ENCODE measurements at places on chromosomes 7 and 10.

DNA sequence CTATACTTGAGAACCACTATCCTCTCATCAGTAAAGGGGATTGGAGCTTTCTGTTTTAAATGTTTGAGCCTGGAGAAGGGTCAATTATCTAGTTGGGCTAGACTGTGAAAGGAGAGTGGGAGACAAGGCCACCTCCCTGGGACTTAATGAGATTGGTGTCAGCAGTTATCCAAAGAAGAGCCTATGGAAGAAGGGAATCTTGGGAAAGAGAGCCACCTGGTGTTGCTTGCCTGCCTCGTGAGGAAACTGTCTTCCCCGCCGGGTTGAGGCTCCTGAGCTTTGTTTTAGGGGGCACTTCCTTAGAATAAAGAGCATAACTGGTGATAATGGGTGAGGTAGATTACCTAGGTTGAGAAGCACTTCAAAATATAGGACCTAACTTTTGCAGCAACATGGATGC is 32.0 kb upstream of the ABCB4 start:
- peak; percentile 0 for DNase-seq

DNA sequence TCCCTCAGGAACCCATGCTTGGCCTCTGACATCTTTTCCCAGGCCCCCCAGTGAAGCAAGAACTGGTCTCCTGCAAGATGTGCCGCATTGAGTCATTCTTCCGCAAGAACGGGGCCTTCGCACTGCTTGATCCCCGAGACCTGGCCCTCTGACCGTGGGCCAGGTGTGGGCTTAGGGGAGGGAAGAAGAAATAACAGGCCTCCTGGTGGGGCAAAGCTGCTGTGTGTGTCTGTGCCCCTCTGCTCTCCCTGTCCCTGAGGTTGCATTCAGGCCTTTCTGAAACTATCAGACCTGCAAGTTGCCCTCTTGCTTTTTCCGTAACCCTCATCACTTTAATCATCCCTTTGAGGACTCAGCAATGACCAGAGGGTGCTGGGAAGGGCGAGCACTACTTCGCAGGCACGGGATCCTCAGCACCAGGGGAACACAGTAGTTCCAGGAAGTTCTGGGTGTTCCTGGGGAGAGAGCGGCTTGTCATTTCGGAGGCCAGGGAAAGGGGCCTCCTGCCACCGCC is 6.0 kb downstream of the ATP6V1F start:
- DNase-seq: no peak

DNA sequence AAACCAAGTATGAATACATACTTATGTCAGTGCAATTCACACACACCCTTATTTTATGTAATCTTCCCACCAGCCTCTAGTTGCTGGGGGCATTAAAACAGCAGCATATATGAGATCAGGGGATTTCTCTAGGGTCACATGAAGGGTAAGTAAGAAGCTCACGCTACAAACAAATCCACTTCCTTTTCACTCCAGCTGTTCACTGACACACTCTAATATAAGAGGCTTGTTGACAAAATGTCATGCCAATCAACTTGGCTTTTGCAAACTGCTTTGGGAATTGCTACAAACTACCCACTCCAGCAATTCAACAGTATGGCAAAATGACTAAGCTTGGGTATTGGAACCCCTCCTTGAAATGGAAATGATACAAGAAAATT is 10.3 kb downstream of the FAM3C start:
- DNase-seq: peak; percentile 67

GRCh38 chr7:50068850-50069551 is 24.0 kb downstream of the ZPBP start:
- peak; percentile 47 for DNase-seq

DNA sequence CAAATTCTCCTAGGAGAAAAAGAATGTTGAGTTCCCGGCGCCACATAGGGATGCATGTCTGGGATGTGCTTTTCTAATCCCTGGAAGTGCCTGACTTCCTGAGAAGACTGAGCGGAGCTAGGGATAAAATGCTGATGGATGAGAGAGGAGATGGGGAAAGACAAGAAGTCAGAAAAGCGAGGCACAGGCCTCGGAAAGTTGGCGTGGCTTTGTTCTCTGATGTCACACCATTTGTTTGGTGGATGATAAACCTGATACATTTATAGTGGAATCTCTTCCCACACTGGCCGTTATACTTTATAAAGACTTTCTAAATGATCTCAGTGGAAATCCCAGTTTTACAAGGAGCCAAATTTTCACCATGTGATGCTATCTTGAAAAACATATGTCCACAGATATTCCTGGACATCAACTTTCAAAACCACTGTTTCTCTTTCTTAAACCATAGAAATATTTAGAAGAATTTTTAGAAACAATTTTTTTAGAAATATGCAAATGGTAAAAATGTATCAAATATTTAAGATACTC is 188.8 kb upstream of the SVIL start:
- DNase-seq: no peak

DNA sequence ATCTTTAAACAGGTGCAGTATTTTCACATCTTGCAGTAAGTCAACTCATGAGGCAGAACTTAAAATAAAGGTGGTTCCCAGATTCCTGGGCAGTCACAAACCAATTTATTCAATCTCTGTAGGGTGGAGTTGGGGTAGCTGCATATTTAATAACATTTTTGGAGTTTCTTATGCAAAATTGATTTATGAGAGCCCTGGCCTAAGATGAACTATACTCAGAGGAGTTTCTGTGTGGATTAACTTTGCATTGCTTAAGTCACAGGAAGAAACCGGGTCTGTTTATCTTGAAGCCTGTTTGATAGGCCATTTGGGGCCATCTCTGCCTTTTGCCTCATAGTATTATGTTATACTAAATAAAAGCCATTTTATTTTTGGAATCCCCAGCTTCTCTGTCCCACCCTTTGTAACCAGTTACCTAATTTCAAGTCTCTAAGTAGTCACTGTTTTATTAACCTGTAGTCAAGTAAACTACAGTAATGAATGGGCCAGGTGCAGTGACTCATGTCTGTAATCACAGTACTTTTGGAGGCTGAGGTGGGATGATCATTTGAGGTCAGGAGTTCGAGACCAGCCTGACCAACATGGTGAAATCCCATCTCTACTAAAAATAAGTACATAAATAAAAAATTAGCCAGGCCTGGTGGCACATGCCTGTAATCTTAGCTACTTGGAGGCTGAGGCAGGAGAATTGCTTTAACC is 104.4 kb upstream of the FAM3C start:
- no peak for DNase-seq

DNA sequence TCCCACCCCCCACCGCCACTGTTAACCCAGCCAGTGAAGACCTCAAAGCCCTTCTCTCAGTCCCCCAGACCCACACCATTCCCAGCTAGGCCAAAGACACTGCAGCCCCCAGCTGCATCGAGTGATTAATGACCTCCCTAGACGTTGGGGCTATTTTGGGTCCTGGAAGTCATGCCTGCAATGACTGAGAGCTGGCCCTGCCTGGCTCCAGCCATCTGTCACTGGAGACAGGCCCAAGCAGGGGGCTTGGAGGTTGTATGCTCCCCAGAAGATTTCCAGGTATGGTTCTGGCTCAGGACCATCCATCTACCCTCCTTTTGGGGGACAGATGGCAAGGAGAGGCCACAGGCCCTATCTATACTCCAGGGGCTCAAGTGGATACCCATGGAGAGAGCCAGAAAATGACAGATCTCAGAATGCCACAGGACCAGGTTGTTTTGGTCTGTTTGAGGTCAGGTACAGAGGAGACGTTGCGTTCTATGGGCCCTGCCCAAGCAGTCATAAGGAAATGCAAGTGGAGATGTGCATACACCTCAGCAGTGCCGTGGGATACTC is 5.1 kb downstream of the KCNIP2 start:
- DNase-seq: no peak

GRCh38 chr10:22655312-22655981 is 58.9 kb downstream of the PIP4K2A start:
- DNase-seq: no peak

GRCh38 chr10:109893386-109893785 is 29.9 kb downstream of the XPNPEP1 start:
- no peak for DNase-seq

GRCh38 chr7:140607441-140607989 is 33.1 kb downstream of the DENND2A start:
- DNase-seq: no peak

GRCh38 chr10:53025172-53025711 is 252.7 kb upstream of the MBL2 start:
- no peak for DNase-seq

- DNase-seq: no peak
These were observed 251.0 kb upstream of the TAC1 start for GRCh38 chr7:97480772-97481390.

GRCh38 chr7:150891740-150892139 is 39.4 kb downstream of the AOC1 start:
- no peak for DNase-seq

DNA sequence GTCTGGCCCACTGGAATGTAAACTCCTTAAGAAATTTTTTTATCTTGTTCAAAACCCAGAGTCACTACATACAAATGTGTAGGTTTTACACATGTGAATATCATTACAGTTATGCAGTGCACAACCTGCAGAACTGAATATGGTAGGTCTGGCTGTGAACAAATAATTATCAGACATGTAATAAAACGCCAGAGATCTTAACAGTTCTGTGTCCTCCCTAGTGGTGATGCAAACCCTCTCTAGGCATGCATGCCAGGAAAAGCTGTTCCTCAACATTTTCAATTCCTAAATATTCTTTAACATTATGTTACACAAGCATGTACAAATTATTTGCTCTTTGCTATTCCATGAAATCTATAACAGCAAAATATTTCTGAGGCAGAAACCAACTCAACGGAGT is 124.6 kb downstream of the IMMP2L start:
- no peak for DNase-seq

- DNase-seq: no peak
These were observed 238.8 kb downstream of the FANK1 start for GRCh38 chr10:126135177-126135576.

GRCh38 chr10:73407495-73407894 is 6.4 kb downstream of the ANXA7 start:
- no peak for DNase-seq

- DNase-seq: no peak
These were observed 271.4 kb upstream of the GRM3 start for GRCh38 chr7:86372262-86372661.

GRCh38 chr7:149772956-149773434 is 393 bp downstream of the ZNF467 start:
- no peak for DNase-seq

GRCh38 chr7:131369354-131369753 is 41.7 kb downstream of the MKLN1 start:
- DNase-seq: no peak

GRCh38 chr10:118710487-118710886 is 44.3 kb downstream of the CACUL1 start:
- no peak for DNase-seq

GRCh38 chr10:4125776-4126175 is 340.8 kb upstream of the KLF6 start:
- DNase-seq: no peak

DNA sequence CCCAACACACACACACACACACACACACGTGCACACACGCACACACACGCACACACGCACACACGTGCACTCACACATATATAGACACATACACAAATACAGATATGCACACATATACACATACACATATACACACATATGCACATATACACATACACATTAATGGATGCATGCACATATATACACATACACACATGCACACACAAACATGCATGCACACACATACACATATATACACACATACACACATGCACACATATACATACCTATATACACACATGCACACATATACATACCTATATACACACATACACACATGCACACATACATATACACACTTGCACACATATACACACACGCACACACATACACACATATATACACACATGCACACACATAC is 312.4 kb upstream of the PFKP start:
- DNase-seq: no peak

- peak; percentile 45 for DNase-seq
These were observed 69.5 kb downstream of the NPSR1 start for GRCh38 chr7:34727464-34727995.

DNA sequence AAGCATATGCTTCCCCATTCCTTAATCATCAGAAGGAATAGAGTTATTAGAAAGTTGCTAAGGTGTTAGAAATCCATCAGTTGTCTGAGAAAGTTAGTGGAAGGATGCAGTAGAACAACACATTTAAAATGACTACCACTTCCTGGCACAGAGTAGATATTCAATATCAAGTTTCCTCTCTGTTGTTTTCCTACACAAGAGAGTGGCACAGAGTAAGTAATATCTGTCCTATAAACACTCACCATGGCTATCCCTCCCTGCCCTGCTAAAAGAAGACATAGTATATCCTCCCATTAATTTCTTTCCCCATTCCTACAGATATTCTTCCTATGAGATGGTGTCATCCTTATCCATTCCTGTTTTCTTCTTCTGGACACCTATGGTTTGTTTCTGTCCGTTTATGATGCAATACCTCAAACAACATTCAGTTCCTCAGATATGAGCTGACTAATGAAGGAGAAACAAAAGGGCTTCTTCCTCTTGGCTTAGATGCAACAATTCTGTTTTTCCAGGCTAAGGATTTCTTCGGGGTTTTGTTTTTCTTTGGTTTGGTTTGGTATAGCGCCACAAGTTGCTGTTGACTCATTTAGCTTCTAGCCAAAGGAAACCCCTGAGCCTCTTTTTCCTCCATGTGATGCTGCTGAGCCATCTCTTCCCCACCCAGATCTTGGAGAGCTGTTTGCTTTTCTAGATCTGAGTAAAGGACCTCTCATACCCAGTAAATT is 32.9 kb upstream of the BPGM start:
- no peak for DNase-seq

DNA sequence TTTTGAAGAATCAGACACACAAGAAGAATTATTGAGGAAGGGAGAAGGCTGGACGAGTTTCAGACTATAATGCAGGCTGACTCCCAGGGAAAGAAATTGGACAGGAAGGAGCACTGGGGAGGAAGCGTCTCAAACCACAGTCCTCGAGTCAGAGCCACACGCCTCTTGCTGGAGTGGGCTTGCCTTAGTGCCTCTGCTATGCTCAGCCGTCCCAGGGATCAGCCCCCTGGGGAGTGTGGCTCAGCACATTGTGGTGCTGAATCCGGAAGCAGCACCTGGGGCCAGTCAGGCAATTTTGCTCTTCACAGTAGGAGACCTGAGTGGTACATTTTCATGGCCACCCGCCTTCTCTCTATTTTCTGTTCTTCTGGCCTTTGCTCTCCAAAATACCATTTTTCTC is 67.4 kb upstream of the SLC35G1 start:
- DNase-seq: no peak

DNA sequence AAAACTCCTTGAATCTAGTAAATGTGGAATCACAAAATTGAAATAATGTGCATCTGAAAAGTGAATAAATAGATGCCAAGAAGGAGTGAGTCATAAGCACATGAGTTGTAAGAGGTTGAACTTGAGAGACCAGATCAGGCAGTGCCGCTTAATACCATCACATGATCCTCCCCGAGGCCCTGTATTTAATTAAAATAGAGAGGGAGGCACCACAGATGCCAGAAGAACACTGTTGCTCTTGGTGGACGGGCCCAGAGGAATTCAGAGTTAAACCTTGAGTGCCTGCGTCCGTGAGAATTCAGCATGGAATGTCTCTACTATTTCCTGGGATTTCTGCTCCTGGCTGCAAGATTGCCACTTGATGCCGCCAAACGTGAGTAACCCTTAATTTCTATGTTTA is at the start of gene GPNMB:
GPNMB (plus strand) TSS at position 221 of the 400 bp plus-strand sequence; CDS start at position 304, 83 bp downstream.
- DNase-seq: no peak

- DNase-seq: no peak
These were observed 592 bp upstream of the ATP6V1F start for GRCh38 chr7:128861957-128862570.

GRCh38 chr7:50739744-50740435 is 42.8 kb downstream of the GRB10 start:
- DNase-seq: peak; percentile 85

Data from NCI-H2029 (cell line).